Activated naive CD8-positive, alpha-beta T cell treated with anti-CD3 and anti-CD28 coated beads, Interleukin-2, amount 50 U/mL, for 24 hours (primary cell): ENCODE measurements at places on chromosomes 6 and 20.

DNA sequence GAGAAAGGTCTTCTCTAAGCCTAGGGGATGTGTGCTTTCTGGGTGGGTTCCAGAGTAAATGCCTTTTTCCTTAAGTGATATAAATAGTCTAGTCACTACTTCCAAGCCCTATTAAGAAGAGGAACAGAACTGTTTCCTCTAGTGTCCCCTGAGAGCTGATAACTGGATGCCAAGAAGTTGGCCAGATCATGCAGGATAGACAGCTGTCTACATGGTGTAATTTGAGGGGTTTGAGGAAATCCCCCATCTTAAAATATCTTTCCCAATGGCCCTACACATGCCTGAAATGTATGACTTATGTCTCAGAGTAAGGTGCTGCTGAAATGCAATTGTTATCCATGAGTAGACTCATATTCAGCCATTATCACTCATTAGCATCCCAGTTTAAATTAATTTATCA lies 20.2 kb upstream of the PIM1 start:
- DNase-seq = no peak

DNA sequence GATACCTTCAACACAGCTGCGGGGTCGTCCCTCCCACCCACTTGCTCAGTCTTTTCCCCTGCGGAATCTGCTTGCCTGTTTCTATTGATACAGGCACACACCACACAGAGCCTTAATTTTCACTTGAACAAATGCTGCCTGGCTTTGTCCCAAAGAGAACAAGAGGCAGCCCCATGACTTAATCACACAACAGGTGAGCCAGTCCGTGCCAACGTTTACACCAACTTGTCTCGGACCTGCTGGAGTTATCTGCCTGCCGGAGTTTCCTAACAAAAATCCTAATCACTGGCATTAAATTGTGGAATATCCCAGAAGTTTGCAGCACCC lies 186.8 kb upstream of the RREB1 start:
- DNase-seq = no peak

DNA sequence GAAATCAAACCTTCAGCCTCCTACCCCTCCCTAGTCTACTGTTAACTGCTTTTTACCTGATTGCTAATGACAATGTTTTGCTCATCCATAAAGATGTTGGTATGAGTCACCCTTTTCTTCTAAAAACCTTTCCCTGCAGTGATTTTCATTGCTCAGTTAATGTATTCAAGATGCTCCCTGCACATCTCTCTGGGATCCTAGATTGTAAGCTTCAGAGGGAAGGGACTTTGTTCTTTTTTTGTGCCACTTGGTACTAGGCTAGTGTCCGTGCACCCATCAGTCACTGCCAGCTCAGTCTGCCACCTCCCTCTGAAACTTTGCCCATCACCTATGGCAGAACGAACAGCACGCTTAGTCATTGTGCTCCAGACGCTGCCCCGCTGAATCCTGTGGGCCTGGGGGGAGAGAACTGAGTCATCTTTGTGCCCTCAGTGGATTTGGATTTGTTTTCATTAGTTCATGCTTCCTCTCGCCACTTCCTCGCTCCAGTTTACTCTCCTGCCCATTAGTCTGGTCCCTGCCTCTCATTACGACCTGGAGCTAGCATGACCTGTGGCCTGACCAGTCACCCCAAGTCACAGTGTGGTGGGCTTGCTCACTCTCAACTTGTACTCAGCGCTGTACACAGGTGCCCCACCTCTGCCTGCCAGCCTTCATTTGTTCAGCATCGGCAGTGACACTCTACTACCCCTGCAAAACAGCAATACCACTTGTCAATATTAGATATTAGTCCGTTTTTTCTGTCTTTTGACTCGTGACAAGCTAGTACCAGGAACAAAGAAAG lies 78.0 kb upstream of the TMEM181 start:
- no peak for DNase-seq

GRCh38 chr20:757506-757905 lies 10.8 kb downstream of the SLC52A3 start:
- DNase-seq = no peak
